ENCODE measurements at places on chromosomes 3 and 15. TPM values are rescaled to one million over a fixed set of nuclear protein-coding genes. Genes with fewer than 3 reads are reported as not detected.

DAPK2 gene
- 0.87 TPM for total RNA-seq

CCDC66 gene
- 38.2 TPM for total RNA-seq

PLD1 gene
- 0.94 TPM for total RNA-seq

SLC6A1 gene
- not detected for total RNA-seq

OR5H15 gene
- not detected for total RNA-seq

LMAN1L gene
- 0.87 TPM for total RNA-seq

DNA sequence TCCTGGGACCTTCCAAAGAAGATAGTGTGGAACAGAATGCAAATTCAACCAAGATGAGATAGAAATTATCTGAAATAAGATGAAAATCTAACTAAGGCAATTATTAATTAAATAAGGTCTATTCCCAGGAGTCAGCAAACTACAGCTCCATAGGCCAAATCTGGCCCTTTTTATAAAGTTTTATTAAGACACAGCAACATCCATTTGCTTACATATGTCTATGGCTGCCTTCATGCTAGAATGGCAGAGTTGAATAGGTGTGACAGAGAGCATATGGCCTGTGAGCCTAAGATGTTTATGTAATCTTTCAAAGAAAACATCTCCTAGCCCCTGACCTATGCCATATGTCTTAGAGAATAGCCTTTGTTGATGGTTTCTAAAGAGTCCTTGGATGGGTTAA is 503.0 kb downstream of the EDEM1 start:
- no peak for DNase-seq

DNA sequence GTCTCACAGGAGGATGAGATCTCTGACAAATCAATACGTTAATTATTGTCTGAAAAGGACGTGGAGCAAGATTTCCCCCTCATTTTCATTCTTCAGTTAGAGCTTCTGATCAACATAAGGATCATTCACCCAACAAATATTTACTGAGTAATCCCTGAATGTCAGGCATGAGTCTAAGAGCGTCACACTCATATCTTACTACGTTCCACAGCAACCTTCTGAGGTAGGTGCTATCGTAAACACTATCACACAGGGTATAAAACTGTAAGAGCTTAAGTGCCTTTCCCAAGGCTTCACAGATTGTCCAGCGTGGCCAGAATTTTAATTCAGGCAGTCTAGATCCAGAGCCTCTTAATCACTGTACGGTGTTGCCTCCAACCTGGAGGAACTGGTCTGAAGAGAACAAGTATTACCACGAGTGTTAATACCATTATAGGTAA is 10.6 kb upstream of the TM4SF1 start:
- DNase-seq: no peak

DNA sequence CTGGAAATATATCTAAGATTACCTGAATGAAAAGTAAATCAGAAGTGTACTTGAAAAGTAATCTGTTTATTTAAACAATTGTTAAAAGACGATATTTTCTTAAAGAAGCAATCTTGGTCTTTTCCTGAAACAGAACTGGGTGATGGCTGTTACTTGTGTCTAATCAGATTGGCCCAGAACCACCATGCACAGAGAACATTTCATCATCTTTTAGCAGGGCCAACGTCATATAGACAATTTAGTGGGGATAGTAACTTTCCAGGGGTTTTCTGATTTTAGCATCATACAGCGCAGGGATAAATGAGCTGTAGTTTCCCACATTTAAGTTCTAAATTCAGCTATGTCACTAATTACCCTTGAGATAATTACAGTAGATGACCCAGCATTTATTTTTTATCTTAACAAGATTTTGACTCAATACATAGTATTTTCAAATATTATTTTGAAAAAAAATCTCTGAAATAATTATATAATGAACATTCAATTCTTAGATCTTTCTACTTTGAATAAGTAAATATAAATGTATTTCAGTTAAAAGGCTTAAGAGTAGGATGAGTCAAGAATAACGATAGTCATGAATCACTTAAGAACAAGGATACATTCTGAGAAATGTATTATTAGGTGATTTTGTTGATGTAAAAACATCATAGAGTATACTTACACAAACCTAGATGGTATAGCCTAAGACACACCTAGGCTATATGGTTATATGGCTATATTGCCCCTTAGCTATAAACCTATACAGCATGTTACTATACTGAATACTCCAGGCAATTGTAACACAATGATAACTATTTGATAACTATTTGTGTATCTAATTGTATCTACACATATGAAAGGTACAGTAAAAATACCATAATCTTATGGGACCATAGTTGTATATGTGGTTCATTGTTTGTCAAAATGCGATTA is 103.8 kb upstream of the MME start:
- no peak for DNase-seq

DNA sequence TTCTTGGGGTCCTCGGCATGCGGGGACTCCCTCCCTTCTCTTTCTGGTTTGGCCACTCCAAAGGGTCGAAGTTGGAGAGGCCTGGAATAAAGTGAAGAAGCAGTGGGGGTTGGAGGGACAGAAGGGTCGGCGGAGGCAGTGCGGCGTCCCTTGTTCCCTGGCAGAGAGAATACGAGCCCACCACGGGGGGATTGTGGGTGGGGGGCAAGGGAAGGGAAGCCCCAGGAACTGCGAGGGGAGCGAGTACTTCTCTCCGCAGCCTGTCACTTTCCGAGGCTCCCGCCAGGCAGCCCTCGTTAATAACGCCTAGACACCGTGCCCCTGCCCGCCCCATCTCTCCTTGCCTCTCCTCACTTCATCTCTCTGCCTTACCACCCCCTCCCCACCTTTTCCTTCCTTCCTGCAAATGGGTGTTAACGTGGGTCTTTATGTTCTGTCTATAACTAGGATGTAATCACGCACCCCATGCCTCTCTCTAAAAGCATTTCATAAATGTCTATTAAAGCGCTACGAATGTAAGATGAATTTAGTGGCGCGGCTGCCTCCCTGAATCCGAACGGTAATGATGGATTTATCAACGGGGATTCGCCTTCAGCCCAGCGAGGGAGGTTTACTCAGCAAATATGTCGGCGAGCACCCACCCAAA is 13.7 kb downstream of the NR2F2 start:
- DNase-seq: no peak

DNA sequence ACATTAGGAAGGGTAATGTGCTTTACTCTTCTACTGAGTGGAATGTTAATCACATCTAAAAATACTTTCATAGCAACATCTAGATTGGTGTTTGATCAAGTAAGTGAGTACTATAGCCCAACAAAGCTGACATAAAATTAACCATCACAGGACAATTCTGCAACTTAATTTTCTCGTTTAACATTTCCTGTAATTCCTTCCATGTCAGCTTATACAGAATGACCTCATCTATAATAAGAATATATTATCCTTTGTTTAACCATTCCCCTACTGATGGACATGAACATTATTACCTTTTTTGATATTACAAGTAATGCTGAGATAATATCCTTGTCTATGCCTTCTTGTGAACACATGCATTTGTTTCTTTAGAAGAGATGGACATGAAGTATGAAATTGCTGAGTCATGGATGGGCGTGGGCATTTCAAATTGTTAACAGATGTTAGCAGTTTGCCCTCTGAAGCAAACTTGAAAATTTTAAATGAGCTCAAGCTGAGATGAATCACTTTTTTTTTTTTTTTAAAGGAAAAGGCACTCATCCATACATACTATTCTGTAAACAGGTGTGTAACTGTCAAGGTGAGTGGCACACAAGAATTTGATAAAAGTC is 85.1 kb downstream of the OXNAD1 start:
- DNase-seq: no peak

GRCh38 chr3:72655131-72655551 is 193.1 kb downstream of the SHQ1 start:
- no peak for DNase-seq

DNA sequence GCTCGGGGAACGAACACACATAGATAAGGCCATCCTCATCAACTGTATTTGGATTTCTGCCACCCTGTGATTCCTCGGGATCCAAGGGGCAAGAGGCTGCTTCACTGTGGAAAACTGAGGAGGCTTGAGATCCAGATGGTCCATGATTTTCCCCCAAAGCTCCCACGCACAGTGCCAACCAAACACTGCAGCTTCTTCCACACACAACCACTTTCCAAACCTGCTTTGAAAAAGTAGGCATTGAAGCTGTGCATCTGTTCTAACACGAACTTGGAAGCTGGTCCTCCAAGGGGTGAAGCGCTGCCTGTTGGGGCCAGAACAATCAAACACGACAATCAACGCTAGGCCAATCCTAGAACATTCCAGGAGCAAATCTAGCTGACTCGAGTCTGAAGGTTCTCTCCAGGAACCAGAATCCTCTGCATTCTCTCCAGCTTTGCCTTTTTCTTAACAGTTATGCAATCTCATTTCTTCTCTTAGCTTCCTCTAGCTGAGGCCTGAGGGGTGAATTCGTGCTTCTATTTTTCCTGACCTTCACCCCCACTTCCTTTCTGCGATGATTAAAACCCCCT is 104.4 kb downstream of the LRRK1 start:
- DNase-seq: peak; percentile 1

DNA sequence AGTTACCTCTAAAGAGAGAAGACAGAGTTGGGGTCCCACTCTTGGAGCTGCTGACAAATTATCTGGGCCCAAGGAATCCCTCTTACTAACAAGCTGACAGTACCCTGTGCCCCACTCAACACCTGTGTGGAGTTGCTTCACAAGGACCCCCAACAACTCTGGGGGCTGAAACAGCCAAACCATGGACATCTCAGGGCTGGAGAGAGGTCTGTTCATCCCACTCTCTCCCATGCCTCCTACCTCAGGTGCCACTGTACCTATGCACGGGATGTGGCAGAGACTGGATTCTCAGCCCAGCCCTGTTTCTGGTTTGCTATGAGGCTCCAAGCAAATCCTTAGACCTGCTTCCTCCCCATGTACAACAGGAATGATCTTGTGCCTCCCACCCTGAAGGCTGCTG is 101.7 kb downstream of the ETFA start:
- no peak for DNase-seq

DNA sequence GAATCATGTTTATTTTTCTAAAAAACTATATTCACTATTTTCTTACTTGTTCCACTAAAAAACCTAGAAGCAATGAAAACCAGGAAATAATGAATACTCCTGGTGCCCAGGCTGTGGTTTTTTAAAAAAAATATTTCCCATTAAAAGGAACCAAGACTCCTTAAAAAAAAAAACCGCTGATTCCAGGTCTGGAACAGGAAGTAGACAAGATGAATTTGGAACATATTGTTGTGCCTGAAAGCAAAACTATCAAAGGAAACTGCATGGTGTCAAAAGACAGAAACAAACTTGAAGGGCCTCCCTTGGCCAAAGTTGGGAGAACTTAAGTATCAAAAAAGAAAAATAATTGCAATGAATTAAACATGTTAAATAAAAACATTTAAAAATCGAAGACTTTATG is 245.3 kb upstream of the P2RY1 start:
- DNase-seq: no peak

GRCh38 chr3:27565201-27565852 is 81.1 kb upstream of the SLC4A7 start:
- no peak for DNase-seq

- no peak for DNase-seq
These were observed 165.3 kb upstream of the TBL1XR1 start for GRCh38 chr3:177362626-177363025.

DNA sequence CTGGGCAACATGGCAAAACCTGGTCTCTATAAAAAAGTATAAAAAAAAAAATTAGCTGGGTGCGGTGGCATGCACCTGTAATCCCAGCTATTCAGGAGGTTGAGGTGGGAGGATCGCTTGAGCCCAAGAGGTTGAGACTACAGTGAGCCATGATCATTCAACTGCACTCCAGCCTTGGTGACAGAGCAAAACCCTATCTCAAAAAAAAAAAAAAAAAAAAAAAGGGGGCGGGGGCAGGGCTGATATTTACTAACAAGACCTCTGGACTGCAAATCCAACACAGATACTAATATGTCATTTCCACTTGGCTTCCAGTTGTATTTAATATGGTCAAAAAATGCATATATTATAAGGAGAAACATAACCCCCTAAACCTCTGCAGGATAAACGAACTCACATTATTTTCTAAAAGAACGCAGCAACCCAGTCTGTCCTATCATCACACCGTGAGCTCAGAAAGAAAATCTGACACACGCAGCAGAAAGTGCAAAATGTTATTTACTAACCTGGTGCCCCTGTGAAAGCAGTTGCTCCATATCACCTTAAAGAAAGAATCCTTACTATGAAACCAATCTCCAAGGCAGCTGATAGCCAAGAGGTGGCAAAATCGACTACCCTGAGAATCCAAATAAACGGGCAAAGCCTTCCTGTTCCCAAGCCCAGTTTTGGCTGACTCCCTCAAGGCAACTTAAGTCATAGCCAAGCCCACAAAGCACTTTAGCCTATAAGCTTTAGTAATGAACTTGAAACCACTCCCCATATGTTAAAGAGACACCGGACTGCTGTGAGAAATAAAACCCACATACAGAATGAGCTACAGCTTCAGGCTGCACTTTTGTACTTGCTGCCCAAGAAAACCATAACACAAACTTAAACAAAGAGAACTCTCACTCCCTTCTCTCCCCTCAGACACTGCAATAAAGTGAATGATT is 39.3 kb downstream of the PLD1 start:
- DNase-seq: no peak

GRCh38 chr3:171133796-171134569 is 107.5 kb upstream of the SLC2A2 start:
- DNase-seq: no peak

DNA sequence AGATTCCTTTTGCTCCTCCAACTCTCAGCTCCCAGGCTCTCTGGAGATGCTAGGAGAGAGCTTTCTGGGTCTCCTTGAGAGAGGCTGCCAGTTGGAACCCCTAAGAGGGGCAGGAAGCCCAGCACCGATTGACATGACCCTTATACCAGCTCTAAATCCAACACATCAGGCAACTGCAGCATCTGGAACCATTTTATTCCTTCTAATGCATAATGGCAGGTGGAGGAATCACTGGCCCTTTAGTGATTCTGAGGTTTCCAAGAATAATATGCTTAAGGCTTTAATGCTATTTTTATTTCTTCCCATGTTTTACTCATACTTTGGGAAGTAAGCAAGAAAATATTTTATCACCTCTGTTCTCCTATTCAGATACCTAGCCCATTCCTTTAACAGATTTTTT is 60.3 kb upstream of the TEX264 start:
- DNase-seq: no peak

GRCh38 chr3:67858492-67858891 is 204.1 kb upstream of the SUCLG2 start:
- DNase-seq: no peak

- no peak for DNase-seq
These were observed 35.8 kb upstream of the BSN start for GRCh38 chr3:49518441-49518840.

DNA sequence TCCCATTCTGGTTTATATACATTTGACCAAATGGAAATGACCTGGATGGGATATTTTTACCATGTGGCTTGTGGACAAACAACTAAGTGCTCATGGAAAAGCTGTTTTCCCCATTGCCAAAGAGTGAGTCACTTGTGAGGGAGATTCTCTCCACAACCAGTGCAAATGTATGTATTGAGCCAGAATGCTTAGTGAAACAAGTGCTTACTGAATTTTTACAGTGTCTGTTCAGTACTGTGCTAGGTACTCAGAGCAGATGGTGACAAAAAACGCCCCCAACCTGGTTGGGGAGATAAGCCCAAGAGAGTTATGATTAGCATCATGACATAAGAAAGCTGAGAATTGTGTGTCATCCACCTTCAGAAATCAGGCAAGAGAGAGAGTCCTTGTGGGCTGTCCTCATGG is 2.3 kb downstream of the CHP1 start:
- DNase-seq: no peak

GRCh38 chr3:136078421-136079364 is 113.2 kb downstream of the PPP2R3A start:
- DNase-seq: no peak

GRCh38 chr3:123536153-123536895 is 48.5 kb downstream of the HACD2 start:
- no peak for DNase-seq
